Activated T-helper 1 cell treated with anti-CD3 and anti-CD28 coated beads, Interleukin-2, amount 50 U/mL, for 16 hours (primary cell): ENCODE measurements at places on chromosomes 11 and 22.

GRCh38 chr11:13289081-13289480 lies 11.5 kb downstream of the BMAL1 start:
- no peak for DNase-seq

- no peak for DNase-seq
These were observed 48.6 kb upstream of the RBFOX2 start for GRCh38 chr22:36077271-36077670.

- DNase-seq = no peak
These were observed 7.0 kb upstream of the HBE1 start for GRCh38 chr11:5276697-5277096.

- DNase-seq = no peak
These were observed 43.7 kb downstream of the CD82 start for GRCh38 chr11:44608991-44609782.

DNA sequence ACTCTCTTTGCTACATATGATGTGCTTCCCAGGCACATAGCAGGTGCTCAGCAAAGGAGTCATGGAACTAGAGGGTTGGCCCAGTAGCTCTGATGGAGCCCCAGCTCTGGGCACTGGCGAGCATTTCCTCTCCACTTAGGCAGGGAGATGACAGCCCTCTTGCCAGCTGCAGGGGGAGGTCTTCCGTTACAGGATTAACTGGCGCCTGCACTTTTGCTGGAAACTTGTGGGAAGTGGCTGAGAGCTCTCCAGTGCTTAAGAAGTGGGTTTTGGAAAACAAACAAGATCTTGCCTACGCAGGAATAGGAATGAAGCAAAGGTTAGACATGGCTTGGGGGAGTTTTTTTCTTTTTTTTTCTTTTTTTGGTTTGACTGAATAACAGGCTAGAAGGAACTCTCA lies 75.5 kb downstream of the MICAL2 start:
- no peak for DNase-seq

DNA sequence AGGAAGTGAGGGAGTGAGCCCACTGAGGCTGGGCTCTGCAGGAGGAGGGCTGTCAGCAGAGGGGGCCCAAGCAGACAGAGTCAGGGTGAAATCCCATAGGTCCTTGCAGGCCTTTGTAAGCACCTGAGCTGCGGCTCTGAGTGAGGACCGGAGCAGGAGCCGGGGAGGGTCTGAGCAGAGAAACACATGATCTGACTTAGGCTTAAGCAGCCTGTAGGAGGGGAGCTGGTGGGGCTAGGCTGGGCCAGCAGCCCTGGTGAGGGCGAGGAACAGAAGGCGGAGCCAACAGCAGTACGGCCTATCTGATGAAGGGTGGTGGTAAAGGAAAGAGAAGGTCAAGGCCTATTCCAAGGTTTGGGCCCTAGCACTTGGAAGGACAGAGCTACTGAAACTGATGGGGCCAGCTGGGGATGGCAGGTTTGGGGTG lies 26.9 kb upstream of the CBX7 start:
- no peak for DNase-seq

DNA sequence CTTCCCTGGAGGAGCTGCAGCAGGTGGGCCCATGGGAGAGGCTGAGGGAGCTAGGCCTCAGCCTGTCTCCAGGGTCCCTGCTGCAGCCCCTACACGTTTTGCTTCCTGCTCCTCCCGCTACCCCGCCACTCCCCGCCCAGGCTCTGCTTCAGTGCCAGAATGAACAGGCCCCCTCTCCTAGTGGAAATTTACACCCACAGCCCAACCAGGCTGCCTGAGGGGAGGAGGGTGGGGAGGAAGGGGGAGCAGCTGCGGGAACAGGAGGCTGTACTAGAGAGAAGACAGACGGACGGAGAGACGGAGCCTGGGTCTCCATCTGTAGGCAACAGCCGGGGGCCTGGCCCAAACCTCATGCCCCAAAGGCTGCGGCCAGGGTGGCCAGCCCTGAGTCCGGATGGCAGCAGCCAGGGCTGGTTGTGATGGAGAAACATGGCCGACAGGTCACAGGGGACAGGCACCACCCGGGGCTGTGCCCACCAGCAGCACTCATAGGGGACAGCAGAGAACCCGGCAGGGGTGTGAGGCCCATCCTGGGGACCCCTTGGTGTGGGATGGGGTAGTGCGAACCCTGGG lies 20.6 kb downstream of the FLRT1 start:
- no peak for DNase-seq

GRCh38 chr22:46038516-46039430 lies 61.8 kb upstream of the WNT7B start:
- no peak for DNase-seq

DNA sequence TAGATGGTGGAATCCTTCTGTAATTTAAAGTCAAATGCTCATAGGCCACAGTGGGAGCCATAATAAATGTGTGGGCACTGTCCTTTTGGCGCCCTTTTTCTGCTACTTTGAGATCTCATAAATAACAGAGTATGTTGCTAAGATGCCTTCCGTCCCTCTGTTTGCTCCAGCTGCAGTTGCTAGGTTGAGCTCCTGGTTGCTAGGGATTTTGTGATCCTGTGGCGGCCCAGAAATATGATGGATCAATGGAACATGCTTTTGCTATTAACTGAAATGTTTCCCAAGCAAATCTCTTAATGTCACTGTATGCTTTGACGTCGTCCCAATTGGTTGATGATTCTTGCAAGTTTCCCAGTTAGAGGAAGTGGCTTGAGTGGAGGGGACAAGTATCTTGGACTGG lies 53.5 kb downstream of the MYO18B start:
- no peak for DNase-seq

- no peak for DNase-seq
These were observed 177.6 kb downstream of the IGLL1 start for GRCh38 chr22:23402275-23403151.

GRCh38 chr11:68497761-68498160 lies 37.2 kb downstream of the PPP6R3 start:
- DNase-seq = no peak

GRCh38 chr22:27797520-27798391 lies 3.8 kb downstream of the MN1 start:
- no peak for DNase-seq

- DNase-seq = no peak
These were observed 37.0 kb upstream of the HMOX1 start for GRCh38 chr22:35343664-35344550.

- DNase-seq = no peak
These were observed 703.4 kb downstream of the NTM start for GRCh38 chr11:132073787-132074186.

- no peak for DNase-seq
These were observed 670.0 kb upstream of the CCDC90B start for GRCh38 chr11:83956119-83956697.

GRCh38 chr11:133872160-133872559 lies 26.8 kb upstream of the SPATA19 start:
- DNase-seq = no peak

DNA sequence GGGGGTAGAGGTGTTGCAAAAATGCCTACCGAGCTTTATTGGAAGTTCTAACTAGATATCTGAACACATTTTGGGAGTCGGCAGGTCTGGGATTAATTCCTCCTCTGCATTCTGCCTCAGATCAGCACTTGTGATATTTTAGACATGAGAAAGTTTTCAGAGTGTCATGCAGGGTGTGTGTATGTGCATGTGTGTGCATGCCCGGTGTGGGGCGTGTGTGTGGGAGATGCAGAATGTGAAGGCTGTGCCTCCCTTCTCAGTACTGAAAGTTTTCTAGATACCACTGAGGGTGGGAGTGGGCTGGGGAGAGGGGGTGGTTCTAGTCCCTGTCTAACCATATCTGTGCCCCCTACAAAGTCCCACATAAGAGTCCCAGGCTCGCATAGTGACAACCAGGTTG lies 180.0 kb upstream of the NTM start:
- no peak for DNase-seq

GRCh38 chr11:20080032-20080685 lies 80.1 kb downstream of the DBX1 start:
- no peak for DNase-seq

DNA sequence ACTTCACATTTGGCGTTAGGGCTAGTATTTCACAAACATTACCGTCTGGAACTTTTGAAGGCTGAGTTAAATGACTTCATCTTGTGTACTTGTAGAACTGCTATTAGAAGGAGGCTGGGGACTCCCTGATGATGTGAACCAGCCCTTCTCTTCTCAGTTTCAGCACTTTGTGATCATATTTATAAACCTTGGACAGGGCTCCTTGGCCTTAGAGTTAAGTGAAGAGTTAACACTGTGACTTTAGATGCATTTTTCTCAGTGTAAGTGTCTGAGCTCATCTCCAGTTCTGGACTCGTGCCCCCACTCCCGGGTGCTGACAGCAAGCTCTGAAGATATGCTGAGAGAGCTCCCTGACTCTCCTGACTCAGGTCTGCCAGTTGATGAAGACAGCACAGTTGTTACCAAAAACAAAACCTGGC lies 8.4 kb downstream of the MIAT start:
- no peak for DNase-seq

DNA sequence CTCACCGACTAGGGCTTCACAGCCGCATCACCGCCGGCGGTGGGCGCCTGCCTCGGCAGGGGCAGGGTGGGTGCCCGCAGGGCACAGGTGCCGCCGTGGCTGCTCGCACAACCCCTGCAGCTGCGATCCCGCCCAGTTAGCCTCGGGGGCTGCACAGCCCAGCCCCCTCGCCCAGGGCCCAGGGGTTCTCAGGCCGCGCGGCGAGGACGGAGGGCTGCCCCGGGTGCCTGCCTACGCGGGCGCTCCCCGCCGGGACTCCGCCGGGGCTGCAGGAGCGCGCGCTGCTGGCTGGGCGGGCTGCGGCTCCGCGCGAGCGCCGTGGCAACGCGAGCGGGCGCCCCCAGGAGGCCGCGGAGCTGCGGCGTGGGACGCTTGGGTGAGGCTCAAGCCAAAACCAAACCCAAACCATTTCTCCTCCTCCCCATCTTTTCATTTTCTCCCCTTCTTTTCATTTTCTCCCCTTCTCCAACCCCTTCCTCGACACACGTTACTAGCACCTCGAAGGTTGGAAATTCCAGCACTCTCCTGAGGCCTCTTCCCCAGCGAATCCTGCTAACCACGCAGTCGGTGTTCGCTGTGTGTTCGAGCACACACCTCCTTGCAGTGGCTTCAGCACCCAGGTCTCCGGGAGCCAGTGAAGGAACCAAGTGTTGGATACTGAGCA lies at the start of gene MICAL3:
Gene MICAL3 (minus strand): TSS at position 286 of the 664 bp plus-strand sequence. CDS start 117,749 bp downstream, outside the sequence.
- DNase-seq = peak; percentile 27

DNA sequence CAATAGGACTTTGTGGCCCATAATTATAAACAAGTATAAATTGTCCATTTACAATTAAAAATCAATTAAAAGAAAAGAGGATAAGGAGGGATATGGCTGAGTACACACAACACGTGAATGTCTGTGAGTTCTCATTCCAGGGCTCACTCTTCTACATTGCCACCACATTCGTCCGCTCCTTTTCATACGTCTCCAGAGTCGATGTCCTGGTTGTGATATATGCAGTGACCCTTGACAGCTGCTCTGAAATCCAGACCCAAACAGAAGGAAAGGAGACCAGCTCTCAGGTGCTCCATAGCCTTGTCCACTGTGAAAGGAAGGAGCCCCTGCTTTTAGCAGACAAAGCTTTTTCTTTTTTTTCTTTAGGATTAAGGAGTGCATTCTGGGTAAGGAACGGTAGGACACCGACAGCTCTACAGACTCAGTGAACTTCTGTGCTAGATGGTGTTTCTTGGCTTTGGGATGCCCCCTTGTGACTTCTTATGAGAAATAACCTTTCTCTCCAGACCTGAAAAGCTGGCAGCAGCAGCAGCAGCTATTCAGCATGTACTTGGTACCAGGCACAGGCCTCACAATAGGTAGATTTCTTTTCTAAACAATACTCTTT lies 19.7 kb upstream of the DNAJB13 start:
- no peak for DNase-seq

DNA sequence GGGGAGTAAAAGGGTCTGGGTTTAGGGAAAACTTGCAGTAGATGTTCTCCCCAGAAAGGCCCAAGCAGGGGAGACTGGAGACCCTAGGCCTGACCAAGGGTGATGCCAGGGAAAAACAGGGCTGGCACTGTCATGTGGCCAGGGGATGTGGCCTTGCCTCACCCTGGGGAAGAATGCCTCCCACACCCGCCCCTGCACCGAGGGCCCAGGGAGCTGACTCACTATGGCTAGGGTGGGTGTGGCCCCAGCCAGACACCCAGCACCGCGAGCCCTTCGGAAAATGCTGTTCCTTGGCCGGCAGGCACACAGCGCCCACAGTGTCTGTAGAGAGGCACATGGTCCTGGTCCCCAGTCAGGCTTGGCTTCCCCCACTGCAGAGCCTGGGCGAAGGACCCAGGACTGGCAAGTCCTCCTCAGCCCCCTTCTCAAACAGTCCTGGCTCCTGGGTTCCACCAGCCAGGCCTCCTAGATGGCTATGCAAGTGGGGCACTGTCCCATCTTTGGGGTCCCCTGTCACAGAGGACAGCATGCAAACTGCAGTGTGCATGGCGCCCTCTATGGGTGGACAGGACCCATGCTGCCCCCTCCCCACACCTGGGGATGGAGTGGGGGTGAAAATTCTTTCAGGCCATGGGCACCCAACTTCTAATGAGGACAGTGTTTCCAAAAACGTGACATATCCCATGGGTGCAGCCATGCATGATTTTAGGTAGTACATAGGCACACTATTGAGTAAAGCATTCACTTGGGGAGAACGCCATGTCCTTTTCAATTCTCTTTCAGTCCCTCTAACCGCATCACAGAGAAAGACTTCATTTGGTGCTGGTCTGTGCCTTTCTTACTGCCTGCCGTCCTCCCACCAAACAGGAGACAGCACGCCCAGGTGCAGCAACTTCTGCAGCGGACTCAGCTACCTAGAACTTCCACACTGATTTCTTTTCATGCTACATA lies 15.2 kb downstream of the TMPRSS5 start:
- DNase-seq = no peak

GRCh38 chr11:19842505-19842904 lies 129.9 kb downstream of the NAV2 start:
- no peak for DNase-seq

DNA sequence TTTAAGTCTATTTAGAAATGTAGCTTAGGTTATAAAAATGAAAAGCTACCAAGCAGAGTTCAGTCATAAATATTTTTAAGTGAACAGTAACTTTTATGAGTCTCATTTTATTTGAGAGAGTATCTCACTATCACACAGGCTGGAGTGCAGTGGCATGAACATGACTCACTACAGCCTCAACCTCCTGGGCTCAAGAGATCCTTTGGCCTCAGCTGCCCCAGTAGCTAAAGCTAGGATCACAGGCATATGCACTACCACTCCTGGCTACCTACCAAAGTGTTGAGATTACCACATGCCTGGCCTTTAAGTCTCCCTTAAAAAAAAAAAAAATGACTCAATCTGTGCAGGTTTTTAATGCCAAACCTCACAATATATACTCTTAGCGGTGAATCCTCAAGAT lies 34.7 kb upstream of the CLNS1A start:
- DNase-seq = no peak

GRCh38 chr11:112525270-112525669 lies 264.6 kb upstream of the PLET1 start:
- DNase-seq = no peak

DNA sequence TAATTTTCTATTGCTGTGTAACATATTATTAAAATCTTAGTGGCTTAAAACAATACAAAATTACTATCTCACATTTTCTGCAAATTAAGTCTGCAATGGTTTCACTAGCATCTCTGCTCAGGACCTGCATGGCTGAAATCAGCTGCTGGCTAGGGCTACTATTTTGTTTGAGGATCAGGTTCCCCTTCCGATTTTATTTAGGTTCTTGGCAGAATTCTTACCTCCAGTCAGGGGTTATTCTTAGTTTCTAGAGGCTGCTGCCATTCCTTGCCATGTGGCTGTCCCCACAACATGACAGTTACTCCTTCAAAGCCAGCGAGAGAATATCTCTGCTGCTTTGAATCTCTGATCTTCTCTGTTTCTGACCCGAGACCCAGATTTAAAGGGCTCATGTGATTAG lies 424.5 kb upstream of the ANO5 start:
- no peak for DNase-seq

GRCh38 chr22:31275576-31275975 lies 16.7 kb downstream of the PIK3IP1 start:
- DNase-seq = no peak
